Germinal center (tissue), 1 donor: ENCODE measurements at places on chromosomes 5 and 9.

DNA sequence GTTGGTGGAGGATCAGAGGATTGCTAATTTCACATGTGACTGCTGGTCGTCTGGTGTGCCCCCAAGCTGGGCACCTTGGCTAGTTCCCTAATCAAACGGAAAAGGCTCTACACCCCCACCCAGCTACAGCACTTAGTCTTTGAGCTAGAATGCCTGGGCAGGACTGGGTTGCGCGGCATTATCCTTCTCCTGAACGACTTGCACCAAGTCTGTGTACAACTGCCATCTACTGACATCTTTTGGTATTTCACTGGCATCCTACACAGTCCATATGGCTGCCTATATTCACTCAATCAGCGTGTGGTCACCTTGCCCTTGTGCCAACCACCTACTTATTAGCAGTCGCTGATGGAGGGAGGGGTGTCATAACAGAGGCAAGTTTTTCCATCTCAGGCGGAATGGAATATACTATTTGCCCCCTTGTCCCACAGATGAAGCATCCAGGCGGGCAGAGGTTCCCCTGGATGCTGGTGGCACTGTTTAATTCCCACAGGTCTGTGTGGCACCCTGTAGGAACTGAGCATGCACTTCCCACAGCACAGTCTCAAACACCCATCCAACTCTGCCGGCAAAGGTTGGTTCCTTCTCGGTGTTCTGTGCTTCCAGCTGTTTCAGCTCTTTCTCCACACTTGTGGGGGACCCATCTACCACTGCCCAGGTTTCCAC lies 150.1 kb downstream of the OSTF1 start:
- peak; percentile 30 for DNase-seq

GRCh38 chr9:4292781-4293180 lies 7.1 kb downstream of the GLIS3 start:
- no peak for DNase-seq

DNA sequence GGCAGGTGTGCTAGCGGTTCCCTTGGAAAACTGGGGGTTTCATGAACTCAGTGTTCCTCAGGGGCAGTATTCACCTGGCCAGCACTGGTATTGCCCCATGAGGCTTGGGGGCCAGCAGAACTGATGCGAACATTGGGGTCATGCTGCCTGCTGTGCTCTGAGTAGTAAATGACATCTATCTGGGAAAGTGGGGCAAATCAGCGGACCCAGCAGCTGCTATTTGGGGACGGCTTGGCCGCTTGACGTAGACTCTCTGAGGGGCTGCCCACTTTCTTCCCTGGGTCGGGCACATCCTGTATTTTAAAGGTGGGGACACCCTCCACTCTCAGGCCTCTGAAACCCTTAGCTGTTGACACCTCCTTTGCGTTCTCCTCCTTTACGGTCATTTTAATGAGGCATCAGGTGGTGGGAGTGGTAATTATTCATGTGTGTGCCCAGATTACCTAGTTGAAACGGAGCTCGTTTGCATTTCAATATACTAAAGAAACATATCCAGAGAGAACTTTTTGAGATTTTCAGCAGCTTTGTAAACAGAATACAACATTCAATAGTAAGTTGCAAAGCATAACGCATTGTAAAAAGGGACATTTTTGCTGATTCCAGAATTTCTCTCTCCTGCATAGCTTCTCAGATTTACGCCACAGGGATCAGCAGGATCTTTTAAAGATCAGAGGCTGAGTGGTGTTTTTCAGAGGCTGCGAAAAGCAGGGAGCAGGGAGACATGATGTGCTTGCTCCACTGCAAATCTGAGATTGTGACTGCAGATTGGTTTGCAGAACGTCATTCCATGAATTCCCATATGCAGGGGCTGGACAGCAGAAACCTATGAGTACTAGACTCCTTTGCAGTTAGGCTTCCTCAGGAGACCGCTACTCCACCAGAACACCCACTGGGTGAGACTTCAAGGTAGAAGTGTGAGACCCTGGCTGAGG lies 56.8 kb upstream of the ZFR start:
- DNase-seq = no peak

GRCh38 chr5:90638878-90639277 lies 80.3 kb downstream of the ADGRV1 start:
- DNase-seq = no peak

GRCh38 chr9:79759460-79759859 lies 187.7 kb downstream of the TLE4 start:
- DNase-seq = no peak
